Glomerular endothelial cell (primary cell): ENCODE measurements at places on chromosomes 6 and 20.
A peak's percentile ranks its signal among the peaks of the same experiment; 100 is the strongest.

DNA sequence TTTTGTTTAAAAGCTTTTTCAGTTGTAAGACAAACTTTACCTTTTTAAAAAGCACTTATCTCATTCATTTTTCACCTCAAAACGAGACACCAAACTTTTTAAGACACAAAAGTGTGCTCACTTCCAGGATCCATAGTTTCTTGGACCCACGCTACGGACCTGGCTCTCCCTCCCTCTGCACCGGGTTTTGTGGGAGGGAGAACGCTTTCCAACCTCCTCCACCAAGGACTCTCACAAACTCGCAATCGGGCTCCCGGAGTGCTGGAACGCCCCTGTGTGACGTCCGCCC, 436 bp downstream of the CAGE1 start:
- DNase-seq, result no peak

DNA sequence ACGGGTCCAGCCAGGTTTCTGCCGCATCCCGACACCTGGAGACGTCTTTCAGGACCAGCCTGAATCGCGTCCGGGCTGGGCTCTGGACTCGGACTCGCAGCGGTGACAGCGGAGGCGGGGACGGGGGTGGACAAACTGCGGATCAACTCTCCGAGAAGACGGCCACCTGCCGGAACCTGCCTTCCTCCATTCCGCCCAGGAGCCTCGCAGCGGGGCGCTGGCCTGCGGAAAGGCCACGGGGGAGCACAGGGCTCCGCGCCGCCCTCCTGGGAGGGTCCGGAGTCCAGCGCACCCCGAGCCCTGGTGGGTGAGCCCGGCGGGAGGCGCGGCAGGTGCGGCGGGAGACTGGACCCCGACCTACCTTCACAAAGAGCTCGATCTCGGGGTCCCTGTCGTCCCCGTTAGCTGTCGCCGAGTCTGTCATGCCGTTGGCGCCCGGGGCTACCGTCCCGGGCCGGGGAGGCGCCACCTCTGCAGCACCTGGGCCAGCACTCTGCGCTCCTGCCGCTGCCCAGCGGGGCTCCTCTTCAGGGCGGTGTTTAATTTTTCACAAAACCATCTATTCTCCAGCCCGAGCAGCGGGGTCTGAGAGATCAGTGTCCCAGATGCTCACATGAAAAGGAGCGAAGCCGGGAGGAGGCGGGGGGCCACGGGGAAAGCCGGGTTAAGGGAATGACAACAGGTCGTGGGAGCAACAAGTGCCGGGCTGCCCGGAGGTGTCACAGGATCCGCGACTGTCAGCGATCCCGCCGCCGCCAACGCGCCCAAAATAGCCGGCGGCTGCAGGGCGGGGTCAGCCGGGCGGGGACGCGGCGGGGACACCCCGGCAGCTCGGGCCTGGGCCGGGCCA, at the start of gene CLIC5:
TSS of gene CLIC5 (minus strand) at position 742 of the 850 bp plus-strand sequence. CDS start at position 424, 318 bp downstream.
- no peak for DNase-seq

- DNase-seq, result no peak
Observed at GRCh38 chr20:2093883-2094282, 7.7 kb upstream of the STK35 start.

DNA sequence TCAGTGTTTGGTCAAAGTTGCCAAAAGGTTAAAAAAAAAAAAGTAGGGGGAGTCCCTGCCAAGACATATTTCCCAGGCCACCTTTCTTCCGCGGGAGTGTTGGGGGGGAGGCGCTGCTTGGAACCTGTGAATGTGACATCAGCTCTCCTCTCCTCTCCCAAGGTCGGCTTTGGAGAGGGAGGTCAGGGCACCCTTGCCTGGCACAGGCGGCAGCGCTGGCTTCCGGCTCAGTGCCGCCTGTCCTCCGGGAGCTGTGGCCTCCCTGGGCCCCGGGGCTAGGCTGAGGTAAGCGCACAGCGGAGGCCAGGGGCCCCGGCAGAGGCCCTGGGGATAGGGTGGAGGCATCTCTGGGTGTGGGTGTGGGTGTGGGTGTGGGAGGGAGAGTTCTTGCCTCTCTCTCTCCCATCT, 1.9 kb upstream of the EDN1 start:
- no peak for DNase-seq

- DNase-seq, result no peak
Observed at GRCh38 chr20:63202811-63203526, 13.0 kb downstream of the YTHDF1 start.

DNA sequence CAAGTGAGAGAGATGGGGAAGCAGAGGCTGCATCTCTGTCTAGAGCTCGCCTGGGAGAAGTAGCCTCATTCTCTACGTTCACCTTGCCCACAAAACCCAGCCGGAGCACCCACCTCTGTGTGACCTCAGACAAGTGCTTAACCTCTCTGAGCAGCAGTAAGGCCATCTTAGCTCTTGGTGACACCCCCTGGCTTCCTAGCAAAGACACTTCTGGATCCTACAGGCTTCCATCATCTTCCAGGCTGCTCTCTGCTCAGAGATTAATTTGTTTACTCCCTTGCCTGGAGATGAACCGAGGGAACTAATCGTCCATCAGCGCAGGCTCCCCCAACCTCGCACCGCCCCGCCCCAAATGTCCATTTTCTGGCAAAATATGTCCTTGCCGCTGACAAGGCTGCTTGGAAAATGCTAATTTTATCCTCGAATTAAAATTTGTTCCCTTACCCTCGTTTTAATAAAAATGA, 24.0 kb upstream of the CTNNBL1 start:
- no peak for DNase-seq

DNA sequence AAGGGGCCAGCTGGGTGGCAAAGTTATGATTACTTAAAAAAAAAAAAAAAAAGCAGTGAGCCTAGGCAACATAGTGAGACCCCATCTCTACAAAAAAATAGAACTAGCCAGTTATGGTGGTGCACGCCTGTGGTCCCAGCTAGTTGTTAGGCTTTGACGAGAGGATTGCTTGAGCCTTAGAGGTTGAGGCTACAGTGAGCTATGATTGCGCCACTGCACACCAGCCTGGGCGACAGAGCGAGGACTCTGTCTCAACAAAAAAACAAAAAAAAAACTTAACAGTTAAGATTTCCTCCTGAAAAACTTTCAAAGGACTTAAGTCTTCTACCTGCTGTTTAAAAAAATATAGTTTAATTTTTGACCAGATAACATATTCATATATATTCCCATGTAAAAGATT, 2.4 kb downstream of the GTSF1L start:
- DNase-seq, result no peak

DNA sequence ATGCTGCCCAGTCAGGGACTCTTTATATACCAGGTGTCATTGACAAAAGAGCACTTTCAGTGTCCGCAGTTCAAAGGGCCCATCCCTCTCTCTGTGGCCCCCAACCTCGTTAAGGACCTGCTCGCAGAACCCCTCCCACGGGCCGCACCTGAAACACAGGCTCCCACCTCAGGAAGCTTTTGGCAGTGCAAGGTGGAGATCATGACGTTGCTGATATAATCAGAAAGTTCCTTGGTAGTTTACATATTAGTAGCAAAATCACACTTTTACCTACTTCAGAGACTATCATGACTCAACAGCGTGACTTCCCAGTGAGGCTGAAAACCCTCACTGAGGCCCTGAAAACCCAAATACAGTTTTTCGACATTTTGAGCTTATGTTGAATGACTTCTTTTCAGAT, 4.1 kb downstream of the TTLL2 start:
- DNase-seq, result no peak

GRCh38 chr20:50594591-50595432, 84.6 kb downstream of the PTPN1 start:
- DNase-seq, result no peak

- DNase-seq, result no peak
Observed at GRCh38 chr6:158854214-158855101, 35.3 kb upstream of the EZR start.

- no peak for DNase-seq
Observed at GRCh38 chr20:2133318-2134183, 31.9 kb downstream of the STK35 start.

DNA sequence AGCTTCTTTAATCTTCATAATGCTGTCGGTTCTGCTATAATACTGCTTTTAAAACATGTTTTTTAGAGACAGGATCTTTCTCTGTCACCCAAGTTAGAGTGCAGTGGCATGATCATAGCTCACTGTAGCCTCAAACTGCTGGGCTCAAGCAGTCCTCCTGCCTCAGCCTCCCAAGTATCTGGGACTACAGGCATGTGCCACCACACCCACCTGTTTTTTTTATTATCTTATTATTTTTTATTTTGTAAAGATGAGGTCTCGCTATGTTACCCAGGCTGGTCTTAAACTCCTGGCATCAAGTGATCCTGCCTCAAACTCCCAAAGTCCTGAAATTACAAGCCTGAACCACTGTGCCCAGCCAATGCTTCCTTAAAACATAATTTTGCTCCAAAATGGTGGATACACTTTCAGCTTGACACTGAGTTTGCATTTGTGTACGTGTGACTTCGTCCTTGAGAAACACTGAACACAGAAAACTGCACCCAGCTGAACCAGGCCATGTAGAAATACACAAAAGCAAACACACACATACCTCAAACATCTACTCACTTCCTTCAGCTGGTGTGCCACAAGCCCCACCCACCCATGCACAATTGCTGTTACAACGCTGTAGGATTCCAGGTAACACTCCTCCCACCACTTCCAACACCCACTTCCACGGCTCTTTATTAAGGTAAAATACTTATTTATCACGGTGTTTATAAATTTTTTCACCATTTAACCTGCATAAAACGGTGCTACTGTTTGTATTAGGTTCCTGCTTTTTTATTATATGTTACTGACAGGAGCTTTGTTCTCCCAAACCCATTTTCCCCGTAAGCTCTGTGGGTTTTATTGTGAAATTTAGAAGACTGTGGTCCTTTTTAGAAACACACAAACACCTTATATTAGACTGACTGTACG, 109.1 kb downstream of the TSHZ2 start:
- peak; percentile 63 for DNase-seq

- DNase-seq, result no peak
Observed at GRCh38 chr20:37392441-37393195, 46.7 kb downstream of the SRC start.

DNA sequence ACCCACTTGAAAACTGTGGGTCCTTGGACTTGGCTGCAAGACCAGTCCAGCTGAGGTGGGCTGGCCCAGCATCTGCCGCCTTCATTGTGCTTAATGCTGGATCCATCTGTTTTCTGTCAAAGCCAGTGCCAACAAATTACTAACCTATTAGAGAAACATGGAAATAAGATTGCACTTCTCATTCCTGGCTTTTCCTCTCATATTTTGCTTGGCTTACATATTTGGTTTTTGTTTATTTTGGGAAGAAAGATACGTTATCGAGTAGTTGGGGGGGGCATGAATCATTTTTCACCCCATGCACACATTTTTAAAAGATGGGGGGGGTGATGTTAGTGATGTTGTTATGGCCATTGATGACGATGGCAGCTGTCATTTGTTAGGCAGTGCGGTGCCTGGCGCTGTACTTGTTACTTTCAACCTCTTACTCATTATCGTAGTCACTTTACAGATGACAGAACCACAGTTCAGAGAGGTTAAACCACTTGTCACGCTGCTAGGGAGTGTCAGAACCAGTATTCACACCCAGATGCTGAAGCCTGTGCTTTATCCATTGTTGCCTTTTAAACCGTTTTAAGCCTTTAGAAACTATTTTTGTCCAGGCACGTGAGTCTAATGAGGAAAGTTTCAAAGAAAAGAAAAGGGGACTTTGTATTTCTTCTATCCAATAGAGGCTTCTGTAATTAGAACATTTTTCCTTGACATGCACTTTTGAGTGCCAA, 180.0 kb downstream of the TMEM242 start:
- DNase-seq, result no peak
